ENCODE measurements at places on chromosomes 7 and 10. TPM values are rescaled to one million over a fixed set of nuclear protein-coding genes. Genes with fewer than 3 reads are reported as not detected.

DNA sequence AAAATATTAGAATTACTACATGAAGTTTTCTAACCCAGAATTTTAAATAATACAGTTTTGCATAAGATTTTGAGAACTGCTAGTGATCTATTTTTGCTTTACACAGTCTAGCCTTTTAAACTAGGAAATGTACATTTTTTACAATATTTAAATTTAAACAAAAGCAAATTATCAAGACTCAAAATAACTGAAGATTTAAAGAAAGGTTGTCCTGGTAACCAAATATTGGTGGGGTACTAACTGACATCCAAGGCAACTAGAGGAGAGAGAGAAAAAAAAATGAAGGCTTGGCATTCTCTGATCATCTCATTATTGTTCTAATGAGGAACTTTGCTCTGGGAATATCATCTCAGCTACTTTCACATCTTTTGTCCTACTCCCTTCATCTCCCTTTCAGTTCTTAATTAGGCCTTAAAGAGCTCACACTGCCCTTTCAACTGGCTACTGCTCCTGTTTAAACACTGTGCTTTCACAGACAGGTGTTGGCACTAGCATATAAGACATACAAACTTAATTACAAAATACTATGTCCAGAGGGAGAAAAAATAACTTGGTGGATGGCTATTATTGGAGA, 33.7 kb downstream of the RAB11FIP2 start:
- no peak for DNase-seq

DNA sequence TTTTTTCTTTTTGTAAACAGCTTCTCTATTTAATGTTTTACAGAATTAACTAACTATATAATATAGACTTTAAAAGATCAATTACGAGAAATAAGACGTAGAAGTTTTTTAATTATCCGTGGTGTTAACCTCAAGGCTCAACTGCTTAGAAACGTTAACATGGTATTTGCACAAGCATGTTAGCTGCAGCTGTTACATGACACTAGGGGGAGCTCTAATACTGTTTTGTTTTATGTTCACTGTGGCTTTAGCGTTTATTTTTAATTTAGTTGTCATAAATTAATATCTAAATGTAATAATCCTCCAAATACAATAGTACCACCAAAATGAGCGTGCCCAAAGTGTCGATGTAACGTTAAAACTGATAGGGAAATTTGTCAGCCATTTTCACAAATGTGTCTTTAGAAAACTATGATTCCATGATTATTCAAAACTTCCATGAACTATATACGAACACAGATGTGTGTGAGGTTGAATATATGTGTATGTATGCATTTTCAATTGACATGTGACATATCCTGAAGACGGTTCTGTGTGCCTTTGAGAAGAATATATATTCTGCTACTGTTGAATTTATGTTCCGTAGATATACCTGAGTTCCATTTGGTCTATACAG, 828.8 kb upstream of the MBL2 start:
- peak; percentile 8 for DNase-seq

The MCM10 gene
- 4.8 TPM for polyA plus RNA-seq

DNA sequence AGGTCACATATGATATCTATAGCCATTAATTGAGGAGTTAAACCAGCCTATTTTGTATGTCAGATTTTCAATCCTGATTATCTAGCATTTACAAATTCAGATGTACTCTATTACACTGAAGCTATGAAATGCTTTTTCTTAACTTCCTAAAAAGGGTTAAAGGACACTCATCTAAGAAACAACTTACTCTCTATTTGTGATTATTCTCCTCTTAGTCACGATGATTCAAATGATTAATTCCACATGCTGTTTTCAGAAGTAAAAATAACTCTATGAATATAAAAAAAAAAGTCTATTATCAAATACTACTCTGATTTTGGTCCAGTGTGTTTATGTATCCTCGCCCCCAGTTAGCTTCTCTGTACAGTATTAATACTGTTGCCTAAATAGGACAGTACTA, 1199.9 kb downstream of the GATA3 start:
- no peak for DNase-seq

The MPP7 gene
- polyA plus RNA-seq, result 2.3 TPM

All from hindlimb muscle (tissue), 1 donor.